ENCODE measurements at places on chromosomes 4 and X.
A peak's percentile ranks its signal among the peaks of the same experiment; 100 is the strongest.

DNA sequence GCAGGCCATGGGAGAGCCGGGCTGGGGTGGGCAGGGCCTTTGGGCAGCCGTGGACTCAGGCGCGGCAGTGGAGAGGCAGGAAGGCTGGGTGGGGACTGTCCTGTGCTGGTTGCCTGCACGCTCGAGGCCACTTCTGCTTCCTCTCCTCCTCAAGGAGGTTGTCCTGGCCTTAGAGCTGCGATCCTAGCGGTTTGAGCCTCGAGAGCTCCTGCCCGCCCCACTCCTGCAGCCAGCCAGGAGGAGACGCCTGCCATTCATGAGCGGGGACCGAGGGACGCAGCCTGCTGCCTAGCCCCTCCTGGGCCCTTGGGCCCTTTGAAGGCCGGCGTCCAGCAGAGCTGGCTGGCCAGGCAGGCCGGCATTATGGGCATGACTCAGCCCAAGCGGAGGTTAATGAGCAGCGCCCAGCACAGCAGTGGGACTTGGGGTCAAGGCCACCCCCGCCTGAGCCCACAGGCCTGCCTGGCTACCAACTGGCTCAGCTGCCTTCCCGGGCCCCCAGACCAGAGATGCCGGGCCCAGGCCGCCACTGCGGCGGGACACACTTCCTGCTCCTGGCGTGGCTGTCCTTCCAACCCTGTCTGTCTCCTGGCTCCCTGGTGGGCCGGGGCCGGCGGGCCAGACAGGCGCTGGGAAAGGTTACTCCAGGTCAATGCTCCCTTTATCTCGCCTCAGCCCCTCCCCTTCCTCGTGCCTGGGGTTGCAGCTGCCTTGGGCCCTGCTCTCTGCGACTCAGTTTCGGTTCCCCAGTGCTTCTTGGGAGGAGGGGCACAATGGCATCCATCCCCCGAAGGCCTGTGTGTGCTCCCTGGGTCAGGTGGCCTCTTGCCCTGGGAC lies 1.8 kb downstream of the ABCD1 start:
- DNase-seq: peak; percentile 19

DNA sequence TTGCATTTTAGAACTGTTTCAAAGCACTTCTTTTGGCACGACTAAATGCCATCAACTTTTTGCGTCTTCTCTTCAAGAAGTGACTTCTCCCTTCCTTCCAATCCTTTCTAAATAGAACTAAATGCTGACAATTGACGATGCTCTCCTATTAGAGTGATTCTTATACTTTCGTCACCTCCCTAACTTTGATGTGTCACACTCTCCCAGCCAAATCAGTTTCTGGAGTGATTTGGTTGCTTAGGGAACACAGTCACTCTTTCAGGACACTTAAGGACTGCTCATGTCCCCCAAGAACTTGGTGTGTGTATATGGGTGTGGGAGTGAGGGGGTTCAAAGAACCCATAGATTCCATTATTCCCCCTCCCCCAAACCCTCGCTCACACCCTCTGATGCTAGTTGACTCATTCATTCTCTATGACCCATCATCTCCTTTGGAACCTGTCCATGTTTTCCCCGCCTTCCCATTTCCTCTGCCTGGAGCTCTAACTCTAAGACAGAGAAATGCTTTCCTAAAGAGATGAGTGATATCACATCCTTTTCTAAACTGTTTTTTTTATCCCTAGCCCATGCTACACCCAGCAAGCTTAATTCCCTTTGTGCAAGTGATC lies 26.8 kb upstream of the AREG start:
- DNase-seq: peak; percentile 89

- no peak for DNase-seq
Measured at GRCh38 chr4:182698212-182698611, 219.0 kb downstream of the DCTD start.

DNA sequence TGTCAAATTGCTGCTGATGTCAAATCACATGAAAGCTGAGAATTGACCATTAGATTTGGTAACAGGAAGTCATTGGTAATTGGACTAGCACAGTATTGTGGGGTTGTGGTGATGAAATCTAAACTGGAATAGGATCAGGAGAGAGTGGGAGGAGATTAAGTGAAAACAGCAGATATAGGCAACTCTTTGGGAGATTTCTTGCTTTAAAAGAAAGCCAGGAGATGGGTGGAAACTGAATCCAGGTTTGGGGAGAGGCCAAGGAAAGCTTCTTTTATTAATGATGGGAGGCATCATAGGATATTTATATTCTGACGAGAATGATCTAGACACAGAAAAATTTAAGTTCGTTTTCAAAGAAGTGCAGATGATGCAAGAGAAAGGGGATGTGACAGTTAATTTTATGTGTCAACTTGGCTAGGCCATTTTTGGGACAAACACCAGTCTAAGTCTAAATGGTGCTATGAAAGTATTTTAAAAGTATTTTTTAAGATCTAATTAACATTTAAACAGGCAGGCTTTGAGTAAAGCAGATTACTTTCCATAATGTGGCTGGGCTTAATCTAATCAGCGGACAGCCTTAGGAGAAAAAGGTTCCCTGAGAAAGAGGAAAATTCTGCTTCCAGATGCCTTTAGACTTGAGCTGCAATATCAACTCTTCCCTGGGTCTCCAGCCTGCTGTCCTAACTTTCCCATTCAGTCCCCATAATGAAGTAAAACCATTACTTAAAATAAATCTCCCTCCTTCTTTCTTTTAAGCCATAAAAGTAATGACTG lies 24.7 kb downstream of the SEC24D start:
- DNase-seq: peak; percentile 90

DNA sequence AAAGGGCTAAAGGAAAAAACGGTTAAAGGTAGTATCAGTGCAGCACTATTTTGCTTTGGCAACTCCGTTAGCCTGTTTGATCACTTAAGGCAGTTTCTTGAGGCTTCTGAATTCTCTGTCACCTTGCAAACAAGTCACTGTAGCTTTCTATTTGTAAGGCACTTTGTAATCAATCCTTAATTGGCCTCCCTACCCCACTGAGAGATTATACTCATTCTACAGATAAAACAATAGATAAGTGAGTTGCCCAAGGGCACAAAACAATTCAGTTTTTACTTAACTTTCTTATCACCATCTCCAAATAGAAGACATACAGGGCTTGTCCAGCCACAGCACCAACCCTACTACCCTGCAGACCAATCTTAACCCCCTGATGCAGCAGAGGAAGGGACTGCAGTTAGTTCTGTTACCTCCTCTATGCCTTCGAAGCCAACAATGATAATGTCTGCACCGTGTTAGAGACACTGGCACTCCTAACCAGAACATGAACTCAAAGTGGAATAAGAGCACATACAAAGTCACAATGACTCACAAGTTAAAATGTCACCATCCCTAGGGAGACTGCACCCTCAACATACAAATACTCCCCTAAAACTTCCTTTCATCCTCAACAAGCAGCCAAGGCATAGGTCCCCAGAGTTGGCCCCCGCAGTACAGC lies 1.7 kb downstream of the TMEM185A start:
- no peak for DNase-seq

- peak; percentile 75 for DNase-seq
Measured at GRCh38 chrX:134642386-134642785, 15.9 kb downstream of the PLAC1 start.

GRCh38 chrX:48487362-48487798 lies 11.4 kb downstream of the FTSJ1 start:
- peak; percentile 92 for DNase-seq

DNA sequence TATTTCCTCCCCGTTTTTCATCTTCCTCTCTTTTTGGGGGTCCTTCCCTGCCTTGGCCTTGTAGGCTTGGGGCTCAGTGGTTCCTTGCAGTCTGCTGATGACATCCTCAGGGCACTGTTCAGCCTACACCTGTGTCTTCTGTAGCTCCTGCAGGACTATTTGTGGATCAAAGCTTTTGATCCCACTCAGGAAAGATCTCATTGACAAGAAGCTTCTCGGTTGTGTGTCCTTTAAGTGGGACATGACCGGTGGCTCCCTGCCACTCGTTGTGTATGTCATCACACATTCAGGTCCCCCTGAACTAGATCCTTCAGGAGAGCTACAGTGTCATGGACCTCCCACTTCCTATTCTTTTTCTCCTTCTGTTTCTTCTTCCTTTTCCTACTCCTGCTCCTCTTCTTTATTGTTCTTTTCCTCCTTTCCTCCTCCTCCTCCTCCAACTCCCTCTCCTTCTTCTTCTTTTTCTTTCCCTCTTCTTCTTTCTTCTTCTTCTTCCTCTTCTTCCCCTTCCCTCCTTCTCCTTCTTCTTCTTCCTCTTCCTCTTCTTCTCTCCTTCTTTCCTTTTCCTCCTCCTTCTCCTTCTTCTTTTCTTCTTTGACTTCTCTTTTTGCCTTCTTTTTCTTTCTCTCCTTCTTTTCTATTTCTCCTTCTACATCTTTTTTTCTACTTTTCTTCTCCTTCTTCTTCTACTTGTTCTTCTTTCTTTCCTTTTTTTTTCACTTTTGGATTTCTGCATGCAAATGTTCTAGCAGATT lies 67.8 kb downstream of the NBDY start:
- DNase-seq: no peak

DNA sequence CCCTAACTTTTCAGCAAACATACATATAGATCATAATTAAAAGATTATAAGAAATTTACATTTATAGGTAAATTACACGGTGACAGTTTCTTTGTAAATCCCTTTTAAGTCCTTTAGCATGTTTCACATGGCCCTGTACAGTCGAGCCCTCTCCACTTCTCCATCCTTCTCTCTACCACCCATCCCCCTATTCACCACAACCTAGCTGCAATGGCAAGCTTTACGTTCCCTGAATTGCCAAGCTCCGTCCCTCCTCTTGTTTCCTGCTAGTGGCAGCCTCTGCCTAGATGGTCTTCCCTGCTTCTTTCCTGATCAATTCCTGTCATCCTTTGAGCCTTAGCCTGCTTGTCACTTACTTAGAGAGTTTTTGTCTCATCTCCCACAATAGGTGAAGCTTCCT lies 116.2 kb downstream of the TMA16 start:
- no peak for DNase-seq

- no peak for DNase-seq
Measured at GRCh38 chrX:17183566-17183965, 191.4 kb upstream of the NHS start.

GRCh38 chr4:125283707-125284279 lies 31.0 kb upstream of the FAT4 start:
- peak; percentile 44 for DNase-seq

- peak; percentile 35 for DNase-seq
Measured at GRCh38 chr4:37446016-37446415, 201.5 kb downstream of the NWD2 start.

GRCh38 chr4:184807256-184807655 lies 18.5 kb downstream of the ACSL1 start:
- DNase-seq: peak; percentile 14

DNA sequence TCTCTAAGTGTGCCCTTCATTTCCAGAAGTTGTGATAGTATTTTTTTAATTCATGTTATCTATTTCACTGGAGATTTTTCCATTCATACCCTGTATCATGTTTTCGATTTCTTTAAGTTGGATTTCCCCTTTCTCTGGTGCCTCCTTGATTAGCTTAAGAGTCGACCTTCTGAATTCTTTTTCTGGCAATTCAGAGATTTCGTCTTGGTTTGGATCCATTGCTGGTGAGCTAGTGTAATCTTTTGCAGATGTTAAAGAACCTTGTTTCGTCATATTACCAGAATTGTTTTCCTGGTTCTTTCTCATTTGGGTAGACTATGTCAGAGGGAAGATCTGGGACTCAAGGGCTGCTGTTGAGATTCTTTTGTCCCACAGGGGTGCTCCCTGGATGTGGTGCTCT lies 9.1 kb upstream of the SH3BP2 start:
- no peak for DNase-seq

DNA sequence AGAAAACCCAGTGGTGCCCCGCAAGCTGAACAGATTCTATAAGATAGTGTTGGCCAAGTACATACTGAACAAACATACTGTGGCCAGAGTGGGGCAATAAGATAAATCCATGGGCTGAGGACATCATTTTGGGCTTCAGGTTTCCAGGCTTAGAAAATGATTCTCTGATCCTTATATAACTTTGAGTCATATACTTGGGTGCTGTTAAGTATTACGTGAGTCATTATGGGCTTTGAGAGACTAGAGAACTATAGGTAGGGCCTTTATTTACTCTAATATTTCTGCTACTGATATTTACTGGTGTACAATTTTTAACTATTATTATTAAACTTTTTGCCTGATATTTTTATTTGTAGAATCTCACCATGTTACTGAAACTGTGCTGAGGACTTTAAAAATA lies 586.1 kb downstream of the CENPC start:
- DNase-seq: no peak

DNA sequence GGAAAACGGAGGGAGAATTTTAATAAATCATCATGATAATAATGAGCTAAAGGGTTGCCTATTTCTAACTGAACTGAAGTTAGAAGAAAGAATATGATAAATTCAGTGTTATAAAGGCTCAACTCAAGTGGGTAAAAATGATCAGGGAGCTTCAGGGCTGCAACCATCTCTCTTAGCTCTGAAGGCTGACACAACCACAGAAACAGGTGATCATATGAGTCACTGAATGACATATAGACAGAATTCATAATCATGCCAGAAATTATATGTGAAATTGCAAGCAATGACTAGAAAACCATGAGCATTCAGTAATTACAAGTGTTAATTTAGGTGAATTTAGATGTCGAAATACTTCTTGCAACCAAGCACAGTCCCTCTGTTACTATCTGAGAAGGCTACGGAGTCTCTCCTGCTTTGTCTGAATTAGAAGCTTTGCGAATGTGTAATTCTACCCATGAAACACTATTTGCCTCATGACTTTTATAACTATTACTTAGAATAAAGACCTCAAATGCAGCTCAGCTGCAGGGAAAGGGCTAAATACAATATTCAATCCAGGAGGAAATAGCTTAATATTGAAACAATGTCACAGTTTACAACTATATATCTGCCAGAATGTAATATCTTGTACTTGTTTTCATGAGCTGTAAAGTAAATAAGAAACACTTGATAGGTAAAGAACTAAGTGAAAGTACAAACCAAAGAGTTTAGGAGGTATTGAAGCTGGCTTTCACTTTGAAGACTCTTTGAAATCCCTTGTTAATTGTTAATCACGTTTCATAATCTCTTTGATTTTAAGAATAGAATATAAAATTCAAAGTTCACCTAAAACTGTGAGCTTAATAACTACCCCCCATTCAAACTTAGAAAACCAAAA lies 1972.6 kb downstream of the ARAP2 start:
- DNase-seq: no peak

GRCh38 chr4:49000806-49001205 lies 14.7 kb downstream of the CWH43 start:
- DNase-seq: no peak

- DNase-seq: peak; percentile 40
Measured at GRCh38 chrX:136204571-136204970, 46.6 kb downstream of the MAP7D3 start.

DNA sequence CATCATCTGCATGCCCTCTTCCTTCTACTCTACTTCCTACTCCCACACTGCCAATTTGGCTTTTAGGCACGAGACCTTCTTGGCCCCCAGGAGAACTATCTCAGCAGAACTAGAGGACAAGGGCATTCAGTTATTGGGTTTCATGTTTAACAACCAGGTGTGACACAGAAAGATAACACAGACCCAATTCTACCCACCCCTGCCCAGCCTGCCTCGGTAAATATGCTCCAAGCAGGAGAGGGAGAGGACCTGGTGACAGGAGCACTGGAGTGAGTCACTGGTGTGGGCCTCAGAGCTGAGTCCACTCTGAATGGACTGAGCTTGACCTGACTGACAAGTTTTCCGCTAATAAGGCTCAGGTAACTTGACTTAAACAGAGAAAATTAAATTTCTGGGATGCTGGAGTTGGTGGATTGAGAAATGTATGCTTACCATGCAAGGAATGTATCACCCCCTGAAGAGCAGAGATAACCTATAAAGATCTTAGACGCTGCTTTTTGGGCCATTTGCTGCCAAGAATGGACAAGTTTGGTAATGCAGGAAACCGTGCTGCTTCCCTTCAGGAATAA lies 52.5 kb downstream of the CASP3 start:
- DNase-seq: peak; percentile 3

GRCh38 chr4:77187322-77187721 lies 30.3 kb downstream of the CCNG2 start:
- no peak for DNase-seq
